Stimulated activated CD8-positive, alpha-beta memory T cell treated with anti-CD3 and anti-CD28 coated beads, Interleukin-15, amount 100 ng/mL, for 1 hour (primary cell): ENCODE measurements at places on chromosomes 1 and 21.

GRCh38 chr21:31543191-31543590, 116.3 kb upstream of the SOD1 start:
- DNase-seq = no peak

GRCh38 chr1:89657886-89658285, 25.0 kb downstream of the LRRC8C start:
- DNase-seq = no peak

DNA sequence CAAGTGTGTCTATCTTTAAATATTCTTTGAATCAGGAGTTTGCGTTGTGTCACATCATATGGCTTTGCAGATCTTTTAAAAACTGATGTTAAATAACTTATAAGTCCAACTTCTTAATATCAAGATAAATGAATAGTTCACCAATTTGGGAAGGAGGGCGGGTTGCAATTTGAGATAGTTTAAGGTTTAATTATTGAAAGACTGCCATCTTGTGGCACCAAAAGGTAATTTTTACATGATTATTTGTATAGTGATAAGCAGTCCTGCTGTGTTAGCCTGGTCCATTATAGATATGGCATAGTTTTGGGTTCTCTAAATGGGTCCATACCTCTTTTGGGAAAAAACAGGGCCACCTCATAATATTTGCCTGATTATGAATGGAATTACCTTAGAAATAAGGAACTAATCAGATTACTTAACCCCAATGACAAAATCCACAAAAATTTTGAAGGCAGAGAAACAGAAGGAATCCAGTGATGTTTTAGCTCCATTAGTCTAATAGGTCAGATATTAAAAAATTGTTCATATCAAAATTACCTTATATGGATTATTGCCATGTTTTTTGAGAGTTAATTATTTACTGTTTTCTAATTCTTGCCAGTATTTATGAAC, 64.3 kb downstream of the PRKAA2 start:
- no peak for DNase-seq

GRCh38 chr21:29697555-29698193, 242.1 kb downstream of the GRIK1 start:
- DNase-seq = no peak

DNA sequence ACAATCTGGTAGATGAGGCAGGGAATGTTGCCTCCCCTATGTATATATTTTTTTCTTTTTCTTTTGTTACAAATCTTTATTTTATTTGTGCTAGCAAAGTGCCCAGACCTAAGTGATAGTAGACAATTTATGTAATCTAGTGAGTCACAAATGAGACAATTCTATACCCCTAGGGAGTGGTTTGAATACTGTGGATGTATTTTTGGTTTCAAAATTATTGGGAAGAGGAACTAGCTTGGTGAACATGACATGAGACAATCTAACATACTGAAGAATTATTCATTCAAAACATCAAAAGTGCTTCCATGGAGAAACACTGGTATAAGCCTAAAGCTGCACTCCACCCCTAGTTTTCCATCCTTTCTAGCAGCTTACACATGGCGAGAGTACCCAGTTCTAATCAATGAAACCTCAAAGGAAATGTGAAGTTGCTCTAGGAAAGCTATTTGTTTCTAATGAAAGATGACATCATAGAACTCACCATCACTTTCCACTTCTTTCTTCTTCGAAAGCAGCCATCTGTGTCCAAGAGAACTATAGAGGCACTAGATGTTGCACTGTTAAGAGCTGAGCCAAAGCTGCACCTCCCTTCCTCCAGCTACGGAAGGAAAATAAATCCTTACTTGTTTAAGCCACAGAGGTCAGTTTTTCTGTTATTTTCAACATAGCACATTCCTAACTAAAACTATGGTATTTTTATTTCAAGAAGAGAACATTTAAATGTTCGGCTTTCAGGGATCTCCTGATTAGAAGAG, 764.6 kb downstream of the LTN1 start:
- no peak for DNase-seq

GRCh38 chr1:232911027-232911599, 39.3 kb upstream of the NTPCR start:
- no peak for DNase-seq

DNA sequence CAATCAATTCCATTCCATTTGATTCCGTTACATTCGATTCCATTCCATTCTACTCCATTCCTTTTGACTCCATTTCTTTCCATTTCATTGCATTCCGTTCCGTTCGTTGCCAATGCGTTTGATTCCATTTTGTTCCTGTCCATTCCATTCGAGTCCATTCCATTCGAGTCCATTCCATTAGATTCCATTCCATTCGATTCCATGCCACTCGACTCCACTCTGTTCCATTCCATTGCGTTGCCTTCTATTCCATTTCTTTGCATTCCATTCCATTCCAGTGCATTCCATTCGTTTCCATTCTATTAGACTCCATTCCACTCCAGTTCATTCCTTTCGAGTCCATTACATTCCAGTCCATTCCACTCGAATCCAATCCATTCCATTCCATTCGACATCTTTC, 2587.5 kb upstream of the TPTE start:
- no peak for DNase-seq

GRCh38 chr1:84311296-84311695, 9.8 kb downstream of the SAMD13 start:
- no peak for DNase-seq

DNA sequence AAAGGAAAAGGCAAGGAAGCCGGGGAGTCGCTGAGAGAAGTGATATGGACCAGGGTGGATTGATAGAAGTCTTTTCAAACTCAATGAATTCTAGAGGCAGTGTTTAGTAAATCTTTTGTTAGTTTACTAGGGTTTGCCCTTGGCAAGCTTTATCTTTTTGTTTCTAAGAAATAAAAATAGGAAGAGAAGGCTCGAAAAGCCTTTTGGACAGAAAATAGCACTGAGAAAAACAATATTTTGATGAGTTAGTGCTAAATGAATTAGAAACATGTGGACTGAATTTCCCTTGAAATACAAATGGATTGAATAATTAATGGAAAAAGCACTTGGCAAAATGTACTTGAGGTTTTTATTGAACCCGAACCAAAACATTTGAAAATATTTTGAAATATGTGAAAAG, 121.8 kb upstream of the SPAG17 start:
- no peak for DNase-seq

GRCh38 chr1:92484472-92485380, 2.0 kb downstream of the GFI1 start:
- DNase-seq = no peak

GRCh38 chr1:204417074-204417997, 5.7 kb upstream of the PPP1R15B start:
- no peak for DNase-seq

DNA sequence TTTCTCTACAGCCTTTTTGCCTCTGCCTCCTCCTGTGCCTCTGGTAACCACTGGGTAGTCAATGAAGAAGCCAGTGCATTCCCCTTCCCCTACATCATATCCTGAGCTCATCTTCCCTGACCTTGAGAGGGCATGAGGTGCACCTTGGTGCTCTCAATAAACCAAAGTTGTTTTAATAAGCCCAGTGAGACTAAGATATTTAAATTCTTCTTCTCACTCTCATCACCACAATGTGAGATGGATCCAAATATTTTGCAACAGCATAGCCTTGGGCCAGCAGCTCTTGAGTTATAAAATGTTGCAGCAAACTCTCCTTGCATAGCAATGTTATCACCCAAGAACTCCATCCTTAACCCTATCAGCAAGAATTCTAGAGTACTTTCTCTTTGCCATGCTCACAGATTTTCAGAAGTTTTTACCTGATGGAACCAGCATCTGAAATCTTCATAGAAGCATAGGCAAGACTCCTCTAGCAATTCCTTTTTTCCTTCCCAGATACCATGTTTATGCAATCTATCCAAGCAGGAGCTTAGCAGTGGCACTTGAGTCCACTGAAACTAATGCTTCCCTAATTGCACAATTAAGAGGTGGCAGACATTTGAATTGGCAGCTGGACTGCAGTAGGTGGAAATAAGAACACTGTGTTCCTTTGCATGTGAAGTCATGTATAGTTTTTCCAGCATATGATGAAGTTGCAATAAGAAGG, 36.8 kb downstream of the CDC7 start:
- no peak for DNase-seq

- no peak for DNase-seq
Measured at GRCh38 chr1:228647523-228648444, 87.5 kb upstream of the RHOU start.
